M059J (cell line): ENCODE measurements at places on chromosomes 6 and 20. TPM values are rescaled to one million over a fixed set of nuclear protein-coding genes. Genes with fewer than 3 reads are reported as not detected.

GRCh38 chr20:53141201-53142050 lies 169.3 kb downstream of the TSHZ2 start:
- peak; percentile 41 for DNase-seq

DNA sequence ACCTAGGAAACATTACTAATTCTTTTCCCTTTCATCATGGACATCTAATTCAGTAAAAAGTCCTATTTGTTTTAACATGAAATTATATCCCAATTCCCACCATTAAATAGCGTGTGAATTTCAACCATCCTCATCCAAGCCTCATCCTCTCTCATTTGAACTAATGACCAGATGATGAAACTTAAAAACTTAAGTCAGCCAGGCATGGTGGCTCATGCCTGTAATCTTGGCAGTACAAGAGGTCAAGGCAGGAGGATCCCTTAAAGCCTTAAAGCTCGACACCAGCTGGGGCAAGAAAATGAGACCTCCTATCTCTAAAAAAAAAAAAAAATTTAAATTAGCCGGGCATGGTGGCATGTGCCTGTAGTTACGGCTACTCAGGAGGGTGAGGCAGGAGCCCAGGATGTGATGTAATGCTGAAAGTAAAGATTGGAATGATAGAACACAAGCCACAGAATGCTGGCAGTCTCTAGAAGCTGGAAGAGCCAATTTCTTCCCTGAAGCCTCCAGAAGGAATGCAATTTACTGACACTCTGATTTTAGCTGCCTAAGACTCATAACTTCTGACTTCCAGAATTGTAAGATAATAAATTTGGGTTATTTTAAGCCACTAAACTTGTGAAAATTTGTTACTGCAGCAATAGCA lies 27.1 kb upstream of the HAO1 start:
- DNase-seq = peak; percentile 60

- no peak for DNase-seq
Observed at GRCh38 chr20:1955217-1955616, 38.6 kb downstream of the PDYN start.

DNA sequence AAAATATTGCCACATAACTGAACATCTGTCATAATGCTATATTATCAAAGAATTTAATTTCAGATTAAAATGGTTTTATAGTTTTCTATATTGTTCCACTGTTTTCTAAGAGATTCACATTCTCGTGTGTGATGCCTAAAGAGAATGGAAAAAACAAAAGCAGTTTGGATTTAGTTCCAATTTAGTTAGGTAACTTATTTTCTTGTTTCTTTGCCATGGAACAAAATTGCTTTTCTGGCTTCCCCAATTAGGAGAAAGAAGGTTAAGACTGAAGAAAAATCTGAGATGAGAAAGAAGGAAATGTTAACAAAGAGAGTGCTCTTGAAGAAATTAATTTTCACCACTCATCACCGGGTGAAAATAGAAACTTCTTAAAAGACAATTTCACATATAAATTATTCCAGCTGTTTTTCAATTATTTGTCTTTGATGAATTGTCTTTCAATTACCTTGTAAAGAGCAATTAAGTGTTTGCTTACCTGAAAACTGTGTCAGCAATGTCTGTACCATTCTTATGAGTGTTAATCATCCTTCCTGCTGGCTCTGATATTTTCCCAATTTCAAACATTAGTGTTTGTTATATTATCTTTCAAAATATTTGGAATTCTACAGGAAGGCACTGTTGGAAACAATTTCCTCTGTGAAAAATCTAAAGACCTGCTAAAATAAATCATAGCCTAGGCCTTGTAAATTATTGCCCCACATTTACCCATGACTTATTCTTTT lies 19.5 kb downstream of the PHACTR2 start:
- no peak for DNase-seq

DNA sequence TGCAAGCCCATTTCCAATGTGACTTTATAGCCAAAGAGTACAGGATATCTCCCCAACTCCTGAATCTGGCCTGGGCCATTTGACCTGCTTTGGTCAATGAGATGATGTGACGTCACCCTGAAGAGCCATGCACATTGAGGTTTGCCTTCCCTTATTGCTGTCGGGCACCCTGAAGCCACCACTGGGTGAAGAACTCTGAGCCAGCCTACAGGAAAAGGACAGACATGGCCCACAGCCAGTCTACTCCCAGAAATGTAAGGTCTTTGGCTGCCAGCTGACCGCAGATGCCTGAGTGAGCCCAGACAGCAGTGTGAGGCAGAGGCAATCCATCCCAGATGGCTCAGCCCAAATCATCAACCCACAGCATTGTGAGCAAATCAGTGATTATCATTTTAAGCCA lies 3.7 kb upstream of the SYNDIG1 start:
- peak; percentile 60 for DNase-seq

The MAPK13 gene
- 1.8 and 4.0 TPM in 2 replicates for total RNA-seq
